T follicular helper cell (primary cell): ENCODE measurements at places on chromosomes 5 and 9.

GRCh38 chr9:86648828-86649170 lies 294.6 kb upstream of the TUT7 start:
- DNase-seq, result no peak

- no peak for DNase-seq
Observed at GRCh38 chr9:38079461-38080031, 10.5 kb upstream of the SHB start.

GRCh38 chr5:123387313-123387712 lies 35.9 kb downstream of the CEP120 start:
- DNase-seq, result no peak

- no peak for DNase-seq
Observed at GRCh38 chr5:122661496-122662180, 113.2 kb upstream of the SNX2 start.

- no peak for DNase-seq
Observed at GRCh38 chr5:16457853-16458252, 7.7 kb downstream of the ZNF622 start.

- DNase-seq, result no peak
Observed at GRCh38 chr9:34650816-34651215, 1.2 kb upstream of the IL11RA start.

GRCh38 chr5:180622910-180623309 lies 26.5 kb downstream of the FLT4 start:
- DNase-seq, result no peak

GRCh38 chr9:89791754-89792153 lies 186.9 kb downstream of the GADD45G start:
- DNase-seq, result no peak

GRCh38 chr9:73441223-73441622 lies 289.6 kb downstream of the ANXA1 start:
- no peak for DNase-seq

DNA sequence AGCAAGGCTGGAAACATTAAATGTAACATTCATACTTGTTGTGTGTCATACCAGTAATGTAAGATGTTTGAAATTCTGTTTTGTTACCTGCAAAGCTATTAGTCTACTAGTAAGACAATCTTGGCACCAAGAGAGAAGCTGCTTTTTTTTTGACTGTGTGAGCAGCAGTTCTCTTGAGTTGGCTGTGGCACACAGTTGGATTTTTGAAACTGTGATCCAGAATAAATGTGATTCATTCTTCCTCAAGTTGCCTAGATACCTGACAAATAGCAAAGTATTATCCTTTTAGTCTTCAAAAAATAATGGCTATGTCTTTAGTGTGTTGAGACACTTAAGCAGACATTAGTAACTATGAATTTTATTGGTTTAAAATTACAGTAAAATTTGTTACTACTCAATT lies 57.2 kb upstream of the HAPLN1 start:
- DNase-seq, result no peak

DNA sequence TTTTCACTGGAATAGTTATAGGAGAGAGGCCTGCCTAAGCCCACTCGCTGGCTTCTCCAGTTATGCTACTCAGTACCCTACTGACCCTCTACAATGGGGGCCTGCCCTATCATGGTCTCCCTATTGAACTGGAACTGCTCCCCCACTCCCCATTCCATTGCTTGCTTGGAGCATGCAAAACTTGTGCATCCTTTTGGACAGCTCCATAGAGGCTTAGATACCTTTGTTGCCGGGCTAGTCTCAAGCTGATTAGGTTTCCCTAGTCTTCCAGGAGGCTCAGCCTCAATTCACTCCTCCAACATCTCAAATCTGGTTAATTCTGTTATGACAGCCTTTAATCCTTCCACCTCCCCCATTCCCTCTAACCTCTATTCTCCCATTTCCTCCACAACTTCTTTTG lies 39.9 kb downstream of the KIF24 start:
- DNase-seq, result no peak

GRCh38 chr9:3032898-3033297 lies 189.0 kb upstream of the PUM3 start:
- no peak for DNase-seq

GRCh38 chr5:167071981-167072610 lies 1219.3 kb upstream of the WWC1 start:
- DNase-seq, result no peak

DNA sequence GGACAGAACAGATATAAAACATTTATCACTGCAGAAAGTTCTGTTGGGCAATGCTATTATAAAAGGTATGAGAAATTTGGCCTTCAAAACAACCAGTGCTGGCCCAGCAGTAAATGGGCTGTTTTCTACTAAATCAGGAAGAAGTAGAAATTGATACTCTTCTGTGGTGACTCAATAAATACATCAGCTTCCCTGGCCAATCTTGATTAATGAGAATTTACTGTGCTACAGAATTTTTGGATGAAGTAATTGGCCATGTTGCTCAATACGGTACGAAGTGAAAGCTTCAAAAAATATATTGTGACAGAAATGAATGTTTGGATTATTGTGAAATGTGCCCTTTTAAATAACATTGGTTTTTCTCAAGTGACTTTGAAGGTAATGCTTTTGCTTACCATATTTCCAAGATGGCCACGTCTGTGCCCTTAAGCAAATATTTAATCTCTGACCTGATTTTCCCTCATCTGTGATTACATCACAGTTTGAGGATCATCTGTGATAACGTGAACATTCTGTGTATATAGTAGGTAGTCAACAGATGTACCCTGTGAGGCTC lies 4.2 kb downstream of the DNAJA1 start:
- no peak for DNase-seq

GRCh38 chr5:113806904-113807303 lies 293.4 kb downstream of the YTHDC2 start:
- no peak for DNase-seq

- DNase-seq, result no peak
Observed at GRCh38 chr5:52864371-52864770, 76.7 kb downstream of the ITGA1 start.

DNA sequence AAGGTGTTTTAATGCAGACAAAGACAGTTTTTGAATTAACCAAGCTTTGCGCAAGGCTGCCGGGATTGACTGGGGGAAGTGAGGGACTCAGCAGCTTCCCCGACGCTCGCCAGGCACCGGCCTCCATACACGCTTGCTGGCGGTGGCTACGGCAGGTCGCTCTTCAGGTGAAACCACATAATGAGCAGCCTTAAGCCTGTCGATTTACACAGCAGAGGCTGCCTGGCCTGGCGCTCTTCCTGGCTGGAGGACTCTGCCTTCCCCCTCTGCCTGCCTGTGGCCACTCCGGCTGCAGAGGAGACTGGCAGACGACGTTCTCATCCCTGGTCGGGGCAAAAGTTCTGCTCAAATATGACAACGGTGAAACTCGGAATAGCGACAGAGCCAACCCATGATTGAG lies 9.0 kb upstream of the NOTCH1 start:
- no peak for DNase-seq

DNA sequence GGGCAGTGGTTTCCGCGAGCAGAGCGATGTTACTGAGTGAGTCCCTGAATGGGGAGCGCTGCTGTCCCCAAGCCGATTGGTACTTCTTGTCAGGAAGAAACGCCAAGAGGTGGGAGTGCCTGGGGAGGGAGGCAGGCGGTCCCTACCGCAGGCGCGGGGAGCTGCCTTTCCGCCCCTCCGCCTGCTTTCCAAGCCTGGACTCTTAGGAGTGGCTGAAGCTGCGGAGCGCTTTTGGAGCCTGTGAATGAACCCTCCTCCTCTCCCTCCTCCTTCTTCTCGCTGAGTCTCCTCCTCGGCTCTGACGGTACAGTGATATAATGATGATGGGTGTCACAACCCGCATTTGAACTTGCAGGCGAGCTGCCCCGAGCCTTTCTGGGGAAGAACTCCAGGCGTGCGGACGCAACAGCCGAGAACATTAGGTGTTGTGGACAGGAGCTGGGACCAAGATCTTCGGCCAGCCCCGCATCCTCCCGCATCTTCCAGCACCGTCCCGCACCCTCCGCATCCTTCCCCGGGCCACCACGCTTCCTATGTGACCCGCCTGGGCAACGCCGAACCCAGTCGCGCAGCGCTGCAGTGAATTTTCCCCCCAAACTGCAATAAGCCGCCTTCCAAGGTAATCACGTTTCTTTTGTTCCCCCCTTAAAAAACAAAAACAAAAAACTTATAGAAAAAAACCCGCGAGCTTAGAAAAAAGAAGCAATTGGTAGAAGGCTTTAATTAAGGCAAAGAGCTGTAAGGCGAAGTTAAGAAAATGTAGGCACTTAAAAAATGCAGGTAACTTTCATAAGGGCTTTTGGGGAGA lies at the start of gene VCAN:
Gene VCAN (plus strand): TSS at position 340 of the 808 bp plus-strand sequence. CDS start 11,775 bp downstream, outside the sequence.
- no peak for DNase-seq

DNA sequence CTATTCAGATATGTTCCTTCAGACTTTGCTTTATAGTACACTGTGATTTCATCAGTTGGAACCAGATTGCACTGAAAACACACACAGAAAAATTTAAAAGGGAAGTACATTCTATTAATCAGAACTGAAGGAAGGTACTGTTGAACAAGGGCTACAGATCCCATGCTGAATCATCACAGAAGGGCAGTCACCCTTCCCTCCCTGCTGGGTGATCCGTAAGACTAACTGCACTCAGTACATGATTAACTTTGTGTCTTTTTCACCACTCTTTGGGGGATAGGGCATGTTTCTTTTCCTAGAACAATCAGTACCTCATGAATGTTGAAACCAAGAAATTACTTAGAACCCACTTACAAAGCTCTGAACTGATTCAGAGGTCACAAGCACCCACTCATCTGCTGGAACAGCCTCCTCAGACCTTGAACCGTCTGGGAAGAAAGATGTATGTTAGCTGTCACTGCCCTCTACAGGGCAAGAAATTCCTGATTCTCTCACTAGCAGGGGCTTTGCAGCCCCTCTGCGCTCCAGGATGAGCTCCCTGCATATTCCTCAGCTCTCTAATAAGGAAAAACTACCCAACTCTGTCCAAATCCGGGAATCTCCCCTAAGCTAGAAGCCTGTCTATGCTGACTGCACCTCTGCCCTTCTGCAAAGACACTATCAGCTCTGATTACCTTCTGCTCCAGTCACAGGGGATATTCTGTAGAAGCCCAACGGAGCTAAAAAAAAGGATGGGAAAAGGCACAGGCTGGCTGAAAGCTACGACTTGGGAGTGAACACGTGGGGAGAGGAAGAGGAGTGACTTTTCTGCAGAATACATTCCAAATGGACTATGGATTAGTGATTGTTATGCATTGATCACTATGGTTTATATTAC lies 51.0 kb downstream of the IARS1 start:
- DNase-seq, result no peak

DNA sequence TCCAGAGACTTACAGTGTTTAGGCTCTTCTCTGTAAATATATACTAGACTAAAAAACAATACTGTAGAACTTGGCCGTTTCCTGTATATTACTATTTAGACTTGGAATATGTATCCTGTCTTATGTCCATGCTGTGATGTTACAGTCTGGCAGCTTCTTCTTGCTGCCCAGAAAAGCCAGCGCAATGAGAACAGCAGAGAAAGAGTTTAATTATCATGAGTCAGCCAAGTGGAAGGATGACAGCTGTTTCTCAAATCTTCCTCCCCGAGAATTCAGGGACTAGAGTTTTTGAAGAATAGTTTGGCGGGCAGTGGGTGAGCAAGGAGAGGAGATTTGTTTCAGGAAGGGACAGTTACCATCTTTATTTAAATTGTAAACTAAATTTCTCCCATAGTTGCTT lies 37.5 kb downstream of the NAA35 start:
- no peak for DNase-seq
